ENCODE measurements at places on chromosomes 7 and 10.

GRCh38 chr7:23759671-23760391 lies 49.8 kb downstream of the STK31 start:
- no peak for DNase-seq

DNA sequence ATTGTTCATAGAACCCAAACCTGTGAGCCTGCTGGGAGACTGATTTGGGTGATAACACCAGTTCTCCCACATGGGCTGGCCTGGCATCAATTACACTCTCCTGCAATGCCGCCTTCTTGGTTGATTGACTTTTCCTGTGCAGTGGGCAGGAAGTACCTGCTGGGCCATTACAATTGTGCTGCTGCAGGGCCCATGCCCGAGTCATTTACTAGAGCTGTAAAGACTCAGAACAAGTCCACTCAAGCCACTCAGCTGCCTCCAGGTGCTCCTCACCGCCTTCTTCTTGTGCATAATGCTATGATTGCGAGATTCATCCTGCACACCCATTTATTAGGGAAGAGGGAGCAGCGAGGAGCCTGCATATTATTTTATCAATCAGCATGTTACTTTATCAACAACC lies 264.0 kb downstream of the TCERG1L start:
- no peak for DNase-seq

DNA sequence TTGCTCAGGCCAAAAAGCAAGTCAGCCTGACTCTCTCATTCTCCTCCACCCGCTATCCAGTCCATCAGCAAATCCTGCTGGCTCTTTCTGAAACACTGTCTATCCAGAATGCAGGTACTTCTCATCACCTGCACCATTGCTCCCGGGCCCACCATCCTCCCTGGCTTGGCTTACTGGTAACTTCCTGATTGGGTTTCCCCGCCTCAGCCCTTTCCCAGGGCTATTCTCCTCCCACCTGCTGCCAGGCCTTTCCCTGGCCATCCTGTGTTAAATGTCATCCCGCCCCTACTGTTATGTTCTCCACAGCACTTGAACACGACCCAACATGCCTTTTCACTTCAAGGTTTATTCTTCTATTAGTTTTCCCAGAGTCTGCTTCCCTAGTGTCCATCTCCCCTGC lies 124.0 kb downstream of the CNNM2 start:
- no peak for DNase-seq

DNA sequence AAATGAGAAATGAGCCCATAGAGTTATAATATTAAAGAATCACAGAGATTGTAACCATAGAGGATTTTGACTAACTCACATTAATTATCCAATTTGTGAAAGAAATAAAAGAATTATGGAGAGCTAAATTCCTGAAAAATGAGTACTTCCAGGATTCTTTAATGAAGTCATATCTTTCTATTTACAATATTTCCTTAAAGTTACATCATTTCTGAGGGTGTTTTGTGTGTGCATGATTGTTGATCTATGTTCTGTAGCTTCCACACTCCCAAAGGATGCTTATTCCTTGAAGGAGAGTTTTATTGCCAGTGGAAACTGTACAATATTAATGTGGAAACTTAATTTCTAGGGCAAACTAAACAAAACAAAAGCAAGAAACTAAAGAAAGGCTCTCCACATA lies 299.6 kb downstream of the MDFIC start:
- no peak for DNase-seq

DNA sequence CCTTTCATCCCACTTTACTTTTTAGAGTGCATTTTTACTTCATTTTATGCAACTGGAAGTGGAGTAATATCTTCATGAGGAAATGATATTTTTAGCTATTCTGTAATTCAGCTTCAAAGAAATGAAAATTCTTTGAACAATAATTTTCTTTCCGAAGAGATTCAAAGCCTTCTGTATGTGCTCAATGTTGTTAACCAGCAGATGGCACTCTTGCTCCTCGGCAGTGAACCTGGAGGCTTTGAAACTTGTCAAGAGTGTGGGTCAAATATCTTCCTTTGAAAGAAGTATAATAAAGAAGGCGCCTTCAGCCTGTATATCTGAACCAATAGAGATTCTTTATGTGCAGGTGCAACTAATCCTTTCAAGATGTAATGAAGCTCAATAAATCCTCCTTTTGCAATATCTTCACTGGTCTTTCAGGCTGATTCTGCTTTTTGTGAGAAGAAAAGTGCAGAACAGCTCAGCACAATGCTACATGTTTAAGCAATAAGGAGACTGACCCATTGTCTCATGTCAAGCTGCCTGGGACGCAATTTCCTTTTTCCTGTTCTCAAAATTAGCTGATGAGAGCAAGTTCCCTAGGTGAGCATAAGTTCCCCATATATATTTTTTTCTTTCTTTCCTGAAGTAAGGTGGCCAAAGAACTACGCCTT lies 258.4 kb downstream of the SEMA3A start:
- no peak for DNase-seq

GRCh38 chr10:70887804-70888800 lies at the start of gene PCBD1:
Gene PCBD1, minus strand, starts transcription at chr10:70888565. Its CDS starts 32 bp downstream, at chr10:70888533.
- DNase-seq: peak; percentile 58

- DNase-seq: no peak
These were observed 122.1 kb upstream of the BTBD16 start for GRCh38 chr10:122148876-122149560.

- DNase-seq: no peak
These were observed 23.3 kb downstream of the ANKRD22 start for GRCh38 chr10:88828310-88828709.

GRCh38 chr7:158991824-158992621 lies 135.7 kb downstream of the DYNC2I1 start:
- no peak for DNase-seq

DNA sequence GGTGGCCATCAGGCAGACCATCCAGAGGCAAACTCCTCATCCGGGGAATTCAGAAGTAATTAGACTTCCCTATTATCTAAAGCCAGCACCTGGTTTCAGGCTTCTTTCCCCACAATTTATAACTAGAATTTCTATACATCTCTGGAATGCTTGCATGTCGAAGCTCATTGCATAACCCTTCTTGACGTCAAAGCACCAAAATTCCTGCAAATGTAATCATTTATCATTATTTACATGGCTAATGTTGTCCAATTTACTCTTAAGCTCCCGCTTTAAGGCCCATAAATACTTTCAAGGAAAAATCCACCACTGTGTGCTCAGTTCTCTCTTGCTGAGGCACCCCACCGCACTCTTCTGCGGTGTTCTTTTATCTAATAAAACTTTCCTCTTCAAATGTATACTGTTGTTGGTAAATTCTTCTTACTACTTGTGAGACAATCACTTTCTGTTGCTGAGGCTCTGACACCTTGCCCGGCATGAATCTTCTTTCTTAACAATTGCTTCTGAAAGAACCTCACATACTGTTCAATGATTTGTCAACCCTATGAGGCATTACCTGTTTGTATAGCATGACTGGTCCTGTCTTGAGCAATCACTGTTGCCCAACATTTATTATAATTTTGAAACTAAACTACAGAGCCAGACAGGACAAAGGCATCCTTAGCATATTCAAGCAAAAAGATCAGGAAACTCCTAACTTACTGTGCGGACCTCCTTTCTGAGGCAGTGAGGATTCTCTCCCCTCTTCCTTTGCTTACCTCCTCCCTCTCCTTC lies 17.4 kb upstream of the GPR141 start:
- no peak for DNase-seq

DNA sequence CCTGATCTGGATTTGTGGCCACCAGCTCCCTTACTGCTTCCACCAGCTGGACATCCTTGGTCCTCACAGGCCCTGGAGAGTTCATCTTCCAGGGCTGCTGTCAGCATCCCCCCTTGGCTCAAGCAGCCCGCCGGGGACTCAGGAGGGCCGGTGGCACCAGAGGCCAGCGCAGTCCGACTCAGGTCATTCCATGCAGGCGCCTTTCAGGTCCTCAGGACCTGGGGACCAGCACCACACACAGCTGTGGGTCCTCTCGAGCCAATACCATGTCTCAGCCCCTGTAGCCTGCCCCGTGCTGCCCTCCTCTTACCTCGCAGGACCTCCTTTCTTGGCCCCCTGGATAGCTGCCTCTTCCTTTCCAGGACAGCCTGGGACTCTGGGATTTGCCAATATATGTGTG lies 145.5 kb downstream of the BMS1 start:
- no peak for DNase-seq

- no peak for DNase-seq
These were observed 196.0 kb downstream of the RNLS start for GRCh38 chr10:88386821-88387773.

DNA sequence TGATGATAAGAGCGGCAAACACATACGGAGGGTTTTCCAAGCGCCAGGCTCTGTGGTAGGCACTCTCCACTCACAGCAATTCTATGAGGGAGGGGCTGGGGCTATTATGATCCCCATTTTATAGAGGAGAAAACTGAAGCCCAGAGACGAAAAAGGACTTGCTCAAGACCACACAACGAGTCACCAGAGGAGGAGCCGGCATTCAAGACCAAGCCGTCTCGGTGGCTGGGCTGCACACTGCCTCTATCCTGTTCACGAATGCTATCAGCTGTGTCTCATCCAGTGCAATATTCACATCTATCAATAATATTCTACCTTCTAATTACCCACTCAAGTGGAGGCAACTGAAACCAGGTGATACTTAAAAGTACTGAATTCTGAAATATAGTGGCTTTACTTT lies 67.8 kb upstream of the NMT2 start:
- no peak for DNase-seq

- DNase-seq: no peak
These were observed 77.9 kb downstream of the PARD3 start for GRCh38 chr10:34736976-34737771.

Measured in stimulated activated naive CD4-positive, alpha-beta T cell treated with Interleukin-2 at 50 U/mL for 16 hours (primary cell).